Myocyte (in vitro differentiated cells): ENCODE measurements at places on chromosomes 1 and 21.
A peak's percentile ranks its signal among the peaks of the same experiment; 100 is the strongest.

DNA sequence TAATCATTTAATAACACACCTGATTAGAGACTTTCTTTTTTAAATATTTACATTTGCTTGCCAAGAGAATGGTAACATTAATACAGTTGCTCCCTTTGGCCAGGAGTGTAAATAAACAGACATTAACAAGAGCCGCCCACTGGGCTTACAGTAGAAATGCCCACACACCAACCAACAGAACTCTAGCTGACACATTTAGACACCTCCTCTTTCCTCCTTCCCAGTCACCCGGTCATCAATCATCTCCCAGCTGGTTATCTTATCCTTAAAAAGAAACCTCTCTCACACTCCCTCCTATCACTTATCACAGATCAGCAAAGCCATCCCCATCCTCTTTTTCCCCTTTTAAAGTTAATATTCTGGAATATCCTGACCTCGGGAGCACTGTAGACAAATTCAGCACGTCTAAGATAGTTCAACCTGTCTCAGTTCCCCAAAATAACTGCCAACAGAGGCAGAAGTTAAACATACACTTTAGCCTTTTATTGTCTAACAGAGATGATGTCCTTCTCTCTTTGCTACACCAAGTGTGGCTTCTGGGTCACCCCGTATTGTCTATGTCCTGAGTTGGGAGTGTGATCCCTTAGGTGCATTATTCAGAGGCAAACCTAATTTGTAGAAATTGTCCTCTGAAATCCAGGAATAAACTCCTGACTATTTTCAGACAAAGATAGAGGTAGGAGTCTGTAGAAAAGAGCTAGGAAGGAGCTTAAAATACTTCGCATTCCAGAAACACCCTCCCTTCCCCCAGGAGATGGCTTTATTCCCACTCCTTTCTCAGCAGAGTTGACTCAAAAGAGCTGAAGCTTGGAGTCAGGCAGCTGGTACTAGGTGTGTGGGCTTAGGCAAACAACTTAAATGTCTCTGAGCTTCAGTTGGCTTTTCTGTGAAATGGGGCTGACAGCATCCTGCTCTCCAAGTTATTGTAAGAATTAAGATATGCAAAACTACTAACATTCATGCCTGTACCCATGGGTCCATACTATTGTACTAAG lies 8.8 kb downstream of the MYCL start:
- DNase-seq: peak; percentile 91

- DNase-seq: peak; percentile 53
These were observed 70.8 kb upstream of the CASZ1 start for GRCh38 chr1:10867138-10867721.

DNA sequence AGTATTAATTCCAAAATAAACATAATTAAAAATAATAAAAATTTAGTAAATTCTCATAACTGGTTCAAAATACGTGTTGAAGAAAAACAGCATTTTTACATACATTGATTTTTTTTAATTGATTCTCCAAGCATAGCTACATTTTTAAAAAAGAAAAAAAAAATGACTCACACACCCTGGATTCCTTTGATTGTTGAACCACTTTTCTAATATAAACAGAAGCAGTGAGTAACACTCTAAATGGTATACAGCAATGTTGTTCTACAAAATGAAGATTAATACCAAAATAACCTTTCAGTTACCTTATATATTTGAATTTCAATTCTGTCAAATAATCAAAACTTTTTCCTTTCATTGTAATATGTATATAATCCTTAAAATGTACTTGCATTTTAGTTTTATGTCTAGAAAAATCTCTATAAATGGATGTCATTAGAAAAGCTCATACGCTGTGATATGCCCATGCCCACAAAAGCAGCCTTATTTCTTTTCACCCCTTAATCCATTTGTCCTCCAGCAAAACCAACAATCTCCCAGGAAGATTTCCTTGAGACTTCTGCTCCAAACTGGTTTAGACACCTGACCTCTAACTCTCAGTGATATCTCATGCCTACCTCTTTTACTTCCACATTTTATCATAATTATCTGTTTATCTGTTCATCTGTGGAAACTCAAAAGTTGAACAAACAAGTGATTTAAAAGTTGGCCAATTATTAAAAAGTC lies 246.4 kb upstream of the NR5A2 start:
- DNase-seq: no peak

DNA sequence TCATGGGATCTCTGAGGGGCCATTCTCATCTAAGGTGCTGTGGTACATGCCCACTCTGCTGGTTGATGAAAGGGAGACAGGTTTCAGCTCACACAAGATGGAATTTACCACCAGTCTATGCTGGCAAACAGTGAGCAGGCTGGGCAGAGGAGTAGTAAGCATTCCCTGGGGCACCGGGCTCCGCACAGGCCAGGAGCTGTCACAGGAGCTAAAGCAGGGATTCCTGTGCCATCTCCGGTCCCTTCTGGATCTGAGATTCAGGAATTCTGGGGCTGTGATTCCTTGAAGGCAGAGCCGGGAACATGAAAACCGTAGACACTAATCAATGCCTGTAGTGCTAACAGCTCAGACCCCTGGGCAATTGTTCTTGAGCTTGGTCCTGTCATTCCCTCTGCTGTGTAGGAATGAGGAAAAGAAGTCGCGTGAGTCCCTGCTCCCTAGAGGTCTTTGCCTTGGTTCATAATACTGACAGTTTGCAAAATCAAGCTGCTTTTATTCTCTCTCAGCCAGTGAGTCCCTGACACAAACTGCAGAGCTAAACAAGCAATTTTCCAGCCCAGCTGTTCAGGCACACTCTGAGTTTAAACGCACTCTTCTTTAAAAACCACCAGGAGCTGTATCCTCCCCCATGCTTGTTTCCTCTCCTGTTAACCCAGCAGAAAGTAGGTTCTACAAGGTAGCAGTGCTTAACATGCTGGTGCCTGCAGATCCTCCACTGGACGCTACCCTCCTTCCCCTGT lies 52.5 kb downstream of the MDM4 start:
- no peak for DNase-seq

DNA sequence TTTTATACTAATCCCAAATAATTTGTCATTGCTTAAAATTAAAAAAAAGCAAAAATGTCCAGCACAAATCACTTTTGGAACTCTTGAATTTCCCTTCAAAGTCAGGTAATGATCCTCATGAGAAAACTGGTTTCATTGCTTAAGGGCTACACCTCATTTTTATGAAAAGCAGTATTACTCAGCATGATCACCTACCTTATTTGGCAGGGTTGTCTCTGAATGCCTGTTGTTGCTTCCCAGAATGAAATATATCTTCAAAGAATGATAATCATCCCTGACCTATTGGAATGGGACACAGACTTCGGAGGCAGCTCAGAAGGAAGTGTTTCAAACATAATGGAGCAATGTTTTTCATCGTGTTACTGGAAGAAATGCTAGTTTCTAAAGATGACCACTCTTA lies 29.7 kb downstream of the C1orf21 start:
- DNase-seq: no peak

DNA sequence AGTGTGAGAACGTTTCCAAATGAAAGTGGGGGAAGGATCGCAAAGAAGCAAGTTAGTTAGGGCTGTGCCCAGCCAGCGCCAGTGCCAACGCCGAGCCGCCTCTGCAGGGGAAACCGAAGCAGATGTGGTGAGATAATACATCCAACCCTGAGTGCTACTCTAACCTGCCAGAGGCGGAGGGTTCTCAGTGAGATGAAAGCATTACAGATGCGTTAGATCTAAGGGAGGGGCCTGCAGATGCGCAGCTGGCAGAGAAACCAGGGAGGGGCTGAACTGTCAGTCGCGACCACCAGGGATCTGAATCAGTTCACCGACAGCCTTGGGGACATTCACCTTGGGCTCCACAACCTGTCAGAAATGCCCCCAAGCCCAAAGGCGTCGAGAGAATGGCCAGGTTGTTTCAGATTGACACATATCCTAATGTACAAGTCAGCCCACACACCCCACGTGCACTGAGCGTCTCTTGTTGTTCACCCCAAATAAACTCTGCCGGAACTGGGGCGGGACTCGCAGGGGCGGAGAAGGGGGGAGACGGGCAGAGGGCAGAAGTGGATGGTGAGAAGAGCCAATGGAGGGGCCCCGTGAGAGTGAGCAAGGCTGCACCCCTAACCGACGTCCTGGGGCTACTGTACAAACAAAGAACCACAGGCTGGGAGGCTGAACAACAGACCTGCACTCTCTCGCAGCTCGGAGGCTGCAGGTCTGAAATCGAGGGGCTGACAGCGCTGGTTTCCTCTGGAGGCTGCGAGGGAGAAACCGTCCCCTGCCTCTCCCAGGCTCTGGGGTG lies 8.7 kb upstream of the UMODL1 start:
- DNase-seq: no peak

DNA sequence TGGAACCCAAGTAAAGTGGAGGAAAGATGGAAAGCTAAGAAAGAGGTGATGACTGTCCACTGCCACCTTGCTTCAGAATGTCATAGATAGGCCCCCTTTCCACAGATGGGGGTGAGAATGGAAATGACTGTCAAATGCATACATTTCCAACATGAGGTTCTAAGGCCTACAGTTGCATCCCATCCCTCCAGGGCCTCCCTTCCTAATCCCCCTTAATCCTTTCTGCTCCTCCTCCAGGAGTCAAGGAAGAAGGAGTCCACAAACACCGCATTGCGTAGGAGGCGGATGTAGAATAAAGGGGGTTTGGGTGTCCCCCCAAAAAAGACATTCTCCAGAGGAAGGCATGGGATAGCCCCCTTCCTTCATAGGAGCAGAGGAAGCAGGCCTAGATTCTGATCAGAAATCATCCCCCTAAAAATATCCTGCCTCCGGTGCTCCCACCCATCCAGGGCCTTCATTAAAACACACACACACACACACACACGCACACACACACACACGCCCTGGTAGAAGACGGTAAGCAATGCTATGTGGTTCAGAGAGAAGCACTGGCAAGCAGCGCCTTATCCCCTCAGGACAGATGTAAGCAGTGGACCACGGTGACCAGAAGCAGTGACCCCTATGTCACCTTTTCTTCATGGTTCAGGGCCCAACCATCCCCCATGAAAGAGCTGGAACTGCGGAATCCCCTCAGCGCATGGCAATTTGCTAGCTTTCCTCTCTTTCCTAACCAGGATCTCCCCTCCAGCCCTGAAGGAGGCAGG lies 2.0 kb downstream of the SV2A start:
- no peak for DNase-seq

DNA sequence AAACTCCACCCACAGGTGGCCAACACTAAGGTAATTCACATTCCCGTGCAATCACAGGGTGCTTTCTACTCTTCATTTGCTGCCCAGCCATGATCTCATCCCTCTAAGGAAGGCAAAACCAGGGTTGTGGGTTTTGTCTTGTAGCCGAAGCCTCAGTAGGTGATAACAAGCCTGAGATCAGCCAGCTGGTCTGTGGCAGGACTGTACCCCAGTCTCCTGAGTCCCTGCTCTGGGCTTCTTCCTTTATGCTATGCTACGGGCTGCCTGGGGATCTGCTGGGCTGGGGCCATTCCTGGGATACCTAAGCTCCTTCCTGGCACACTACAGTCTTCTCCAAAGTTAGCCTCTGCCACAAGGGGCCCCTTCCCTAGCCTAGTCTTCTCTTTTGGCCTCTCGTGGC lies 9.8 kb downstream of the PPFIA4 start:
- DNase-seq: peak; percentile 84

GRCh38 chr1:28592321-28593071 lies 431 bp downstream of the RAB42 start:
- no peak for DNase-seq

DNA sequence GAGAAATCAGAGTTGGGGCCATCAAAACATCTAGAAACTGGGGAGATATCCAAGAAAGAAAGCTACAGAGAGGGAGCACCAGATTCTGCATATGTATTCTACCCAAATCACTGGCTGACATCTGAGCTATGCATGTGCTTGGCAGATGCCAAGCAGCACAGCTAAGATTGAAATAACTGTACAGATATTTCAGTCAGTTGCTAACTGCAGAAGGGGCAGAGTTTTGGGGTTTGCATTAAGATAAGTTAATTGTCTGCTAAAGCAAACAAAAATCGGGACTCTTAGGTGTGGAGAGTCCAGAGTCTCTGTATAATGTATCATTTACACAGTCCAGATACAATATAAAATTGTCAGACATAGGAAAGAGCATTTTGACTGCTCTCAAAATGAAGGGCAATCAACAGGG lies 437.1 kb downstream of the PTBP2 start:
- no peak for DNase-seq

DNA sequence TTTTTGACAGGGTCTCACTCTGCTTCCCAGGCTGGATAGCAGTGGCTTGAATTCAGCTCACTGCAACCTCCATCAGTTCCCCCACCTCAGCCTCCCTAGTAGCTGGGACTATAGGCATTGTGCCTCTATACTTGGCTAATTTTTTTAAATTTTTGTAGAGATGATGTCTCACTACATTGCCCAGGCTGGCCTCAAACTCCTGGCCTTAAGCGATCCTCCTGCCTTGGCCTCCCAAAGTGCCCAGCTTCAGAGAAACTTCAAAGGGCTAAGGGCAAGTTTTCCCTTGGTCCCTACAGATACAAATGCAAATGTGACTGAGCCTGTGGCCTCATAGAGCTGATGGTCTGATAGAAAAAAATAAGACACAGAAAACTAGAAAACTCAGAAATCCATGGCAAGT lies 52.9 kb upstream of the PRRC2C start:
- no peak for DNase-seq

GRCh38 chr1:199422206-199422605 lies 605.3 kb upstream of the NR5A2 start:
- DNase-seq: peak; percentile 87

DNA sequence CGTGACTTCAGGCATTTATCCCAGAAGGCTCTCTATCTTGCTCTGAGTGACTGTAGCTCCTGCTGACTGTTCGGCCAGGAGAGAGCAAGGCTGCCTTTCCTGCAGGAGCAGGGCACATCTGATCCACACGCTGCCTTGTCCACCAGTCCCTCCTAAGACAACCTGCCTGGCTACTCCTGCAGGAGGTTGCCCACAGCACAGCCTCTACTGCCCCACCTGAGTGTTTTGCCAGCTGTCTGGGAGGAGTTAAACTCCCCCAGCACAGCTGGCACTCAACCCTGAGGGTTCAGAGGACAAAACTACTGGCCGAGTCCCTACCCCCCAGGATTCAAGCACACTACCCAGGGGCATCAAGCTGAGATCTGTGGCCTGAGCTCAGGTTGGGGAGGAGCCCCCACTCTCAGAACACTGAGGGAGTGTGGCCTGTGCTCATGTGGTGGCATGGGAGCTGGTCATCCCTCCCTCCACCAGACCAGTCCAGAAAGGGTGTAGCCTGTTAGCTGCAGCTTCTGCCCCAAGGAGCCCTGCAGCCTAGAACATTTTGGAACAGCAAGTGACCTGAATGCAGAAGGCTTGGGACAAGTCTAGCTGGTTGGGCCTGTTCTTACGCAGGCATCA lies 237.3 kb downstream of the SLC44A5 start:
- DNase-seq: no peak
